ENCODE measurements at places on chromosomes 13 and 19. TPM values are rescaled to one million over a fixed set of nuclear protein-coding genes. Genes with fewer than 3 reads are reported as not detected.

GRCh38 chr19:7336321-7336973, 12.3 kb upstream of the ARHGEF18 start:
- no peak for DNase-seq

DNA sequence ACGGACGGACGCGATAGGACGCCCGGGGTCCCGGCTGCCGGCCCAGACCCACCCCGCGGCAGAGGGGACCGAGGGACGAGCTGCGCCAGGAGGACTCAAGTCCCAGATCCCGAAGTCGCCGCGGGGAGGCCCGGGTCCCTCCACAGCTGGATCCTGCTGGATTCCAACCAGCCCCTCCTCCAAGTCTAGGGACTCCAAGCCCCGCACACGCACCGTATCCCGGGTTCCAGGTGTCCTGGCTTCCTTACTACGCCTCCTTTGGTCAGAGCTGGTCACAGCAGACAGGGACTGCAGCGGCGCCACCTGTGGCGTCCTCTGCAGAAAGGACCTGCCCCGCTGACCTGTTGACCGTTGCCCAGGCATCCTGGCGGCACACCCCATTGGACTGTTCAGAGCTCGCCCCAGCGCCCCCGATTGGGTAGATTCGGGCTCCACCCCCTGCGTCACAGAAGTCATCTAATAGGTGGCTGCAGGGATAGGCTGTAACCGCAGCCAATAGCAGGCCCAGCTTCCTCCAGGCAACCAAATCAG, 29.0 kb upstream of the ZNF709 start:
- no peak for DNase-seq

DNA sequence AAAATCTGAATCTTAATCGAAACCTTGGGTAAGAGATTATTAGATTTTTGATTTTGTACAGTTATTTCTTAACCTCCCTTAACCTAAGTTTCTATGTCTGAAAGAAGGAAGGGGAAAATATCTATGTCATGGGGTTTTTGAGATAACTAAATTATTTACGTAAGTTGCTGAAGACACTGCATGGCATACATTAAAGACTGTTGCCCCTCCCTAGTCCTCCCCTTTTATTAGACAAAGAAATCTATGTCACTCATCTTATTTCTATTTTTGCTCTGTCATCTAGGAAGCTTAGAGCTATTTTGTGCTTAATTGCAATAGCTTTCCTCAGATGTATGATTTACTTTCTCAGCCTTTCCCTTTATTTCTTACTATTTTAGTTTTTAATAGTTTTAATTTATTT, 15.0 kb downstream of the COG6 start:
- no peak for DNase-seq

DNA sequence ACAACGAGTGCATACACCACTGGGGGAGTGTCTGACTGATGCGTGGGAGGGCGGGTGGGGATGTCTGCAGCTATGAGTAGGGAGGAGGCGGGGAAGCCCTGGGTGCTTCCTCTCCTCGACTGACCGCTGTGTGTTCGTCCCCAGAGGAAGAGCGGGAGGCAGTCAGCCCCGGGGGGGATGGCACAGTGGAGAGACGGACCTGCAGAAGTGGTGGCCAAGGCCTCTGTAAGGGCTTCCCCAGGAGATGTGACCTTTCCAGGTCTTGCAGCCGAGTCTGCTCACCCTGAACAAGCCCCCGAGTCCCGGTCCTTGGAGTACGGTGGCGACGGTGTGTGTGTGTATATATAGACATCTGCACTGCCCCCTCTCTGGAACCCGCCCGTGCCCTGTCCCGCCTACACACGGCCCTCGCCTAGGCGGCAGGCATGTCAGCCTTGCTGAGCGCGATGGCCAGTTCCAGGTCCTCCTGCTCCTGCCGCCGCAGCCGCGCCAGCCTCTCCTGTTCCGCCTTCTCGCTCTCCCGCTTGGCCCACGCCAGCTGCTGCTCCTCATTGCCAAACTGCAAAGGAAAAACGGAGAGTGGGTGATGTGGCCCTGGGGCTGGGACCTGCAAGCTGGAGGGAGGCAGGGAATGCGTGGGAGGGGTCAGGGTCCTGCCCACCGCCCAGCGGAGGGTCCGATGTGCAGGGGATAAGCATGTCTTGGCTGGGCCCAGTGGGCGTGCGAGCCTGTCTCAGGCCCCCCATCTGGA, 30.8 kb downstream of the KLF2 start:
- DNase-seq: no peak

Gene PCDH17
- 51.8 TPM for total RNA-seq

Gene EID2B
- 7.6 TPM for total RNA-seq

Gene TUBA3C
- total RNA-seq: not detected
